ENCODE measurements at places on chromosomes 7 and 10.
A peak's percentile ranks its signal among the peaks of the same experiment; 100 is the strongest.

GRCh38 chr7:151722533-151722932 is 154.4 kb downstream of the PRKAG2 start:
- no peak for DNase-seq

DNA sequence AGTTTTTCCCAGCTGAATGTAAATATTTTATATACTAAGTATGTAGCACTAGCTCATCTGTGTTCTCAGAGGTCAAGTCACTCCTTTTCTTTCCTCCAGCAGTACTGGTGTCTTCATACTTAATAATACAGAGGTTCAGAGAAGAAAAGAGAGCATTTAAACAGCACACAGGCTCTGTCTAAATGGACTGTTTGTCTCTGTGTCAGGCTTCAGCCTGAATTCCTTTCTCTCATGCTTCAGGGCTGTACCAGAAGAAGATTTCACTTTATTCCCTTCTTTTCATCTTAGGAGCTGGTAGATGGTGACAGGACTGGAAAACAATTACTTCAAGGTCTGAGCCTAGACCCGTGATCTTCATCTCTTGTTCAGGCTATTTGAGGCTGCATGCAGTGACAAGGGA is 51.4 kb upstream of the LYZL2 start:
- DNase-seq = no peak

DNA sequence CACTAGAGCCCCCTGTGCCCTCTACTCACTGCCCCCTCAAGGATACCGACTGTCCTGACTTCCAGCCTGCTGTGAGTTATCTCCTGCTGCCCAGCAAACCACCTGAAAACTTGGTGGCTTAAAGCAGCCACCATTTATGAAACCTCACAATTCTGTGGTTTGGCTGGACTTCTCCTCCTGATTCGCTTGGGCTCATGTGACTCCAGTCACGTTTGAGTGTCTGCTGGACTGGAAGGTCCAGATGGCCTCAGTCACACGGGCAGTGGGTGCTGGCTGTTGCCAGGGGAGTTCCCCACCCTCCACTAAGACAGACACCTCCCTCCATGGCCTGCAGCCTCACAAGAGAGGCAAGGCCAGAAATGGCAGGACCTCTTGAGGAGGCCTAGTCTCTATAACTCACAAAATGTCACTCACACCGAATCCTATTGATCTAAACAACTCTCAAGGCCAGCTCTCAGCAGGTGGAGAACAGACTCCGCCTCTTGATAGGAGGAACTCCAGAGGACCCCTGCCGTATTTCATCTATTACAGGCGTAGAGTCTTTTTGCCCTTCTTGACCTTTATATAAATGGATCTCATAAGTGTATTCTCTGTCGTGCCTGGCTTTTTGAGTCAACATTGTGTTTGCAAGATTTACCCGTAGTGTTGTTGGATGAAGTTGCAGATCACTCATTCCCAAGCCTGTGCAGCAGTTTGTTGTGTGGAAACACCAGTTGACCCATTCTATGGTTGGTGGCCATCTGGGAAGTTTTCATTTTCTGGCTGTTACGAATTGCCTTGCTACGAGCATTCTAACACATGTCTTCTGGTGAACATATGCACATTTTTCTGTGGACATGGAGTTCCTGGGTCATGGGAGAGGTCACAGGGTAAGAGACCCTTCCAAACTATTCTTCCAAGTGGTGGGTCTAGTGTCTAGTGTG is 48.3 kb downstream of the ZMIZ1 start:
- DNase-seq = no peak

DNA sequence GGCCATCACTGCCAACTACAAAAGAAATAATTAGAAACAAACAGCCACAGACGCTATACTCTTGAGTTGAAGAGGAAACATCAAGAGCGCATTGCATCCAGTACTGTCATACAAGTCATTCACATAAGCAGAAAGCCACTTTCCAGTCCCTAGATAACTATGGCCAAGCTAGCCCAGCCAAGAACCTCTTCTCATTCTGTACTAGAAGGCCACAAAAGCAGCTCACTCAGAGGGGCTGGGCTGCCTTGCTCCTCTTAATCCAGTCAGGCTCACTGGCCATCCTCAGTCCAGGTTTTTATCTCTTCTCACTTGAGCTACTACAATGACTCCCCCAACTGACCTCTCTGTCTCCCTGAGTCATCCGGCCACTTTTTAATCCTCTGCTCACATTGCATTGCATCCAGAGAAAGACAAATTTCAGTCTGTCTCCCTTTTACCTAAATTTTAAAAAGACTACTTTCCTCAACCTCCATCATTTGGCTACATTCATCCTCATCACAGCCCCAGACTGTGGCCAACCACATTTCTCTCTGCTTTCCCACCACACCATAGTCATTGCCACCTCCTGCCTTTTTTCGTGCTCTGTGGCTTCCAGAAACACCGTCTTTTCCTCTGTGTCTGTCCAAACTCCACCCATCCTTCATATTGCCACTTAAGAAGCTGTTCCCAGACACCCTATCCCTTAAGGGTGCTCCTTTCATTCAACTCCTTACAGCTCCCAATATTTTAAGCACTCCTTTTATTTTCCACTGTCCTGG is 25.0 kb downstream of the PPP1R3C start:
- DNase-seq = no peak

DNA sequence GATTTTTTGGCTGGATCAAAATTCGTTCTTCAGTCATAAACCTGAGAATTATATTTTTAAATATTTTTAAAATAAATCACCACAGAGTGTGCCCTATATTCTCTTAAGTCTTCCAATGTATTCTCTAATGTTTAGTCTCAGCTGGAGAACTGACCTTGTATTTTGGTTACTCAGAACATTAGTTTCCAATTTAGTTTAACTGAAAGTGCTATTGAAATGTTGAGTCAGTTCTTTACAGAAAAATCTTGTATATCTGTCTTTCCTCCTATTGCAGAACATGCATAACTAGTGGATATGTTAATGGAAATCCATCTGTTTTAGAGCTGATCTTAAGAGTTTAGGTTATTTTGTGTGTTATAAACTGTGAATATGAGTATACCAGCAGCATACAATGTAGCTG is 422.7 kb upstream of the IGFBP3 start:
- DNase-seq = no peak

DNA sequence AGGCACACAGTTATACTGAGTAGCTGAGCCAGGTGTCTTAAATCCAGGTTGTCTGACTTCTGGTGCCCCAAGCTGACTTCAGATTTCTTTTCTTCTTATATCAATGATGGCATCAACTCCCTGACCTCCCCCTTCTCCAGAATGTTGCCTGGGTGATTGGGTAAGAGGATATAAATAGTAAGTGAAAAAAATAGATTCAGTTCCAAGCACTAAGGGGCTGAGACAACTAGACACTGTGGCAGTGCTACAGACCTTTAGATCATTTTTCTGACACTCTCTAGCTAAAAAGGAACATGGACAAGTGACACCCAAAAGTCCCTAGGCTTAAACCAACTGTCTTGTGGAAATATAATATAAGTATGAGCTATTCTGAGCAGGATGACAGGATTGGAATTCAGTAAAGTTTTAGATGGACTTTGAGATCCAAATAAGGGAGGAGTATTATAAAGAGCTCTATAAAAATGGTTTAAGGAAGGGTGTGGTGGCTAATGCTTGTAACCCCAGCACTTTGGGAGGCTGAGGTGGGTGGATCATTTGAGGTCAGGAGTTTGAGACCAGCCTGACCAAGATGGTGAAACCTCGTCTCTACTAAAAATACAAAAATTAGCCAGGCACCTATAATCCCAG is 589.1 kb upstream of the GALNT17 start:
- no peak for DNase-seq

GRCh38 chr10:119235356-119235755 is 28.0 kb downstream of the GRK5 start:
- no peak for DNase-seq

- DNase-seq = peak; percentile 21
These were observed 251.7 kb upstream of the MYO3A start for GRCh38 chr10:25682203-25682851.

All from NCI-H1436 (cell line).